ENCODE measurements at places on chromosomes 3 and 15.

- no peak for DNase-seq
Measured at GRCh38 chr3:152058856-152059255, 185.4 kb downstream of the SUCNR1 start.

DNA sequence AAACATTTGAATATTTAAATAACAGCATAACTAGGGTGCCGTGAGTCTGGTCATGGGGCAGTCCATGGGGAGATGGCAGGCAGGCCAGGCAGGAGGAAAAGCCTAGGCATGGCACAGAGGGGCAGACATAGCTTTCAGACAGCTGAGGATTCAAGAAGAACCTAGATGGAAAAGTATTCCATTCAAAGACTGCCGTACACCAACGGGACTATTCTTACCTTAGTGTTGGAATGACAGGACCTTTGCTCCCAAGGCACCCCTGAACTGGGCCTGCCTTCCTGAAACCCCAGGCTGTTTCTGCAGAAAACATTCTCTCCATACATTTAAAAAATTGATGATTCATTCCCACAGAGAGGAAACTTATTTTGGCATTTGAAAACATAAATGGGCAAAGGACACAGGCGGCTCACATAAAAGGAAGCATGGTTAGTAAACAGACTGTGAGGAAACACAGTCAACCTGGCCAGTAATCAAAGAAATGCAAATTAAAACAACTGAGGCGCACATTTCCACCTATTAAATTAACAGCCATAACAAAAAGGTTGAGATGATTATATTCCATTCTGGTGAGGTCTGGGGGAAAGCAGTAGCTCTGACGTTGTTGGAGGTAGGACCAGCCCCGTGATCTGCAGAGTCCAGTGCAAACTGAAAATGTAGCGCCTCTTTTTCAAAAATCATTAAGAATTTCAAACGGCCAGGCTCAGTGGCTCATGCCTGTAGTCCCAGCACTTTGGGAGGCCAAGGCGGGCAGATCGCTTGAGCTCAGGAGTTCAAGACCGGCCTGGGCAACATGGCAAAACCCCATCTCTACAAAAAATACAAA lies 71.3 kb upstream of the SMAD3 start:
- DNase-seq = no peak

DNA sequence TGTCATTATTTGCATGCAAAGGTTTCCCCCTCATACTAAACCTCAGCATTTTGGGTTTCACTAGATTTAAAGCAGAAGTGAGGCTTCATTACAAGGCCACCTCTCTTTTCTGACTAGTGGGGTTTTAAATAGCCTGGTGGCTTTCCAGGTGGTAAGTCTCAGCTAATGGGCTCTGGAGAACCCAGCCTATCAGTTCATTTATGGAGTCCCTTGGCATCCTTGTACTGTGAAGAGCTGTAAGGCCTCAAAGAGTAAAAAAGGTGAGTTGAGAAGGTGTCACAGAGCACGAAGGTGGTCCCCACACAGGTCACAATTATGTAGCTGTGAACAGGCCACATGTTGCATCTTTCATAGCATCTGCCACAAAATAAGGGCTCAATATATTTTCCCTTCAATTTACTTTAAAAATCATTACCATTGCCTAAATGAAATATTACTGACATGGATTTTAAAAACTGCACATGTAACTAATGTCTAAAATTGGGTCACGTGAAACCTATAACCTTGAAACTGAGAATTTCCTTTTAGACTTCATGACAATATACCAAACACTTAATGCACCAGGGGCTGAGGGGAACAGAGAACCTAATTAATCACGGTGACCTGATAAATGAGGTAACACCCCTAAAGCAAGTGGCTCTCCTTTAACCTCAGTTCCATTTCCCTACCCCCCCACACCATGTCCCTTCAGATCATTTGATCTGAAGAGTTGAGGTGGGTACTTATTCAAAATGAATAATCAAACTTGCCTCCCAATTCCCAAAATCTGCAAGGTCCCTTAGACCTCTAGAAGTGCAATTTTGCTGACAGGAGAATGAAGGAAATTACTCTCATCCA lies 1.3 kb downstream of the NGLY1 start:
- no peak for DNase-seq

DNA sequence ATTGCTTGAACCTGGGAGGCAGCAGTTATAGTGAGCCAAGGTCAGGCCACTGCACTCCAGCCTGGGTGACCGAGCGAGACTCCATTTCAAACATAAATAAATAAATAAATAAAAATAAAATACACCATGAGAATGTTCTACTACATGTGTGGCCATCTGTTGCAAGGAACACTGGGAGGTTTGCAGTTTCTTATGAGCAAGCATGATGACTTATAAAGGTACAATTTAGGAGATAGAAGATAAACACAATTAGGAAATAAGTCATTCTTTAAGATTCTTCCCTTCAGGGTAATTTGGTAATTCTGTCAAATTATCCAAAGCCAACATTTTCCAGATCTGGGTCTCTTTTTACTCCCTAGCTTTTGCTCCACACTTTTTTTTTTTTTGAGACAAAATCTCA lies 13.4 kb downstream of the HTR3C start:
- DNase-seq = peak; percentile 38

- no peak for DNase-seq
Measured at GRCh38 chr3:120198305-120198878, 86.6 kb downstream of the GPR156 start.

DNA sequence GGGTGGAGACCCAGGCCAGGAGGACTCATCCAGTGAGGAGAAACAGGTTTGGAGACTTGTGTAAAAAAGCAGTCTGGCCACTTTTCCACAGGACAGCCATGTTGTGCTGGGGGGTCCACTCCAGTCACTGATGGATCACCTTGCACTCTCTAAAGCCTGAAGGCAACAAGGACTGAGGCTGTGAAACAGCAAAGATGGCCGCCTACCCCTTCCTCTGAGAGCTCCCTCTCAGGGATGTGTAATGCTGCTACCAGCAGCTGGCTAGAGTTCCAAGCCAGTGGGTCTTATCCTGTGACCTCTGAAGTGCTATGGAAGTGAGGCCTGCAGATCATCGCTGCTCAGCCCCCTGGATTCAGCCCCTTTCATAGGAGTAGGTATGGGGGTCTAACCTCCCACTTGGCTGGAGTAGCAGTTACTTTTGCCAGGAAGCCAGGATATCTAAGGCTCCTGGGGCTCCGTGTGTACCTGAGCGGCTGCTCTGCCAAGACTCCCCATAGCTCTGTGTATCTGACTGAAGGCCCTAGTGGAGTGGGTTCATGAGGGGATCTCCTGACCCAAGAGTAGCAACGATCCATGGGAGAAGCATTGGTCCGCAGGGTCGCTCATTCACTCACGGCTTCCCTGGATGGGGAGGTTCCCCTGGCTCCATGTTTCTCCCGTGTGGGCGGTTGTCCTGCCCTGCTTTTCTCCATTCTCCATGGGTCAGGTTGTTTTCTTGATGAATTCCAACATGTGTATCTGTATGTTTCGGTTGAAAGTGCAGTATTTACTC lies 69.9 kb upstream of the TNFSF10 start:
- peak; percentile 23 for DNase-seq

DNA sequence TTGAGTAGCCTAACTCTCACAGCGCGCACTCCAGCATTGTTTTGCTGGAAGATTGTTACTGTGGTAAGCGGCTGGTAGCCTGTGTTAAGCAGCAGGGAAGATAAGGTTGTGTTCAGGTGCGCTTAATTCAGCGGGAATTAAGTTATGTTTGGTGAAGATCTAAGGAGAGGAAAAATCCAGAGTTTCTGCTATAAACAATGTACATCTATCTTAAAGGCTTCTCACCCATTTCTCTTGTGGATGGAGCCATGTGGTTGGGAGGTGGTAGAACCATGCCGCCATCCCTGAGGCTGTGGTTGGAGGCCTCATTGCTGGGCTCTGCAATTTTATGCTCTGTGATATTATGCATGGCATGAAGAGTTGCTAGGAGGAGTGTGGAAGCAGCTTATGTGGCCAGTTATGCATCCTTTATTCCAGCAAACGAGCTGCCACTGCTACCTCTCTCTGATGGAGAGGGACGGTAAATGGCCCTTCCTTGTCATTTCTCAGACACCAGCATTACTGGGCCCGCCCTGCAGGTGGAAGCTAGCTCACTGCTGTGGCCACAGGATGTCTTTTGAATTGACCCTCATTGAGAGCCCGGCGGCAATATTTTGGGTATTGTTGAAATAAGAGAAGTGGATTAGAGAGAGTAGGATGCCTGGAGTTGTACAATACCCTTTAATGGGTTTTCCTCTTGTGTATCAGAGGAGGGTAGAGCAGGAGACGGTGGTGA lies 1.3 kb downstream of the MINAR1 start:
- peak; percentile 13 for DNase-seq

GRCh38 chr15:69979783-69980182 lies 117.9 kb downstream of the TLE3 start:
- peak; percentile 32 for DNase-seq

- no peak for DNase-seq
Measured at GRCh38 chr3:40911928-40912327, 287.4 kb upstream of the CTNNB1 start.

DNA sequence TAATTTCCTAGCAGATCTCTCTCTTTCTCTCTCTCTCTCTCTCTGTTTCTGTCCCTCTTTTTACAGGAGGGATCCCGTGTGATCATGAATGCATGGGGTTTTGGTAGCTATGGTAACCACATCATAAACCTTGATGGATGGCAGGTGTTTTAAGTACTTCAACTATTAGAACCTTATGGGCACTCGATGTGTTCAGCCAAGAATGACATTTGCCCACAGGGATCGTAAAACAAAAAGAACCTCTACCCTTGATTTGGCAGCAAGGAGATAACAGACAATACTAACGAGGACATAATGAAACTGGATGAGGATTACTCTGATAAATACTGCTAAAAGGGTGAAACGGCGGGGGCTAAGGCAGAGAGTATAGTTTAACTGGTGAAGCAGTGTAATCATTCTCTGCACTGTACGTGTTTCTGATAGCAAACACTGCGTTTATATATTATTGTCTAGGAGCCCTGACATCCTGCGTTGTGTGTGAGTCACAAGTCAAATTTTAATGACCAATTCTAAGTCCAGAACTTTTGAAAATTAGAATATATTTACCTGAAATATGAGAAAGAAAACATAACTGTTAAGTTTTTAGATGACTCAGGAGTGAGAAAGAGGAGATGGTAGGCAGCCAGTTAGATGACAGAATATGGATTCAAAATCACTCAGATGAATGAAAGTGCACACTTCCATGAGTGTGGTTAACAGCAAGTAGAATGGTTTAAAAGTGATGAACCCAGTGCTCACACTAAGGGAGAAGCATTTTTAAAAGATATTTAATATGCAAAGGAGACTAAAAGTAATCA lies 80.3 kb downstream of the OTOL1 start:
- no peak for DNase-seq

DNA sequence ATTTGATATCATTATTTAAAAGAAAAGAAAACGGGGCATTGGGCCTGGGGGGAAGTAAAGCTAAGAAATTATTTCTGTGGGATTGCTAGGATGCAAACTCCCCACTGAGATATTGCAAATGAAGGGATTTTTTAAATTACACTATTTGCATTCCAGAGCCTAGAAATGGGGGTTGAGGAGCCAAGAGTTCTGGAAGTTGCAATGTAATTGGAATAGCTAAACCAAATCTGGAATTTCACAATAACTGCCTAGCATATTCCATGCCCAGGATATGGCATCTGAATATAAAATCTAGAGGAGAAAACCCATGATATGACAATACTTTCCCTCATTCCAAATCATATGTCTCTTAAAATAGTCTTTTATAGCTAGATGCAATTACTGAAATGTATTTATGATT lies 93.0 kb downstream of the CADM2 start:
- DNase-seq = no peak

DNA sequence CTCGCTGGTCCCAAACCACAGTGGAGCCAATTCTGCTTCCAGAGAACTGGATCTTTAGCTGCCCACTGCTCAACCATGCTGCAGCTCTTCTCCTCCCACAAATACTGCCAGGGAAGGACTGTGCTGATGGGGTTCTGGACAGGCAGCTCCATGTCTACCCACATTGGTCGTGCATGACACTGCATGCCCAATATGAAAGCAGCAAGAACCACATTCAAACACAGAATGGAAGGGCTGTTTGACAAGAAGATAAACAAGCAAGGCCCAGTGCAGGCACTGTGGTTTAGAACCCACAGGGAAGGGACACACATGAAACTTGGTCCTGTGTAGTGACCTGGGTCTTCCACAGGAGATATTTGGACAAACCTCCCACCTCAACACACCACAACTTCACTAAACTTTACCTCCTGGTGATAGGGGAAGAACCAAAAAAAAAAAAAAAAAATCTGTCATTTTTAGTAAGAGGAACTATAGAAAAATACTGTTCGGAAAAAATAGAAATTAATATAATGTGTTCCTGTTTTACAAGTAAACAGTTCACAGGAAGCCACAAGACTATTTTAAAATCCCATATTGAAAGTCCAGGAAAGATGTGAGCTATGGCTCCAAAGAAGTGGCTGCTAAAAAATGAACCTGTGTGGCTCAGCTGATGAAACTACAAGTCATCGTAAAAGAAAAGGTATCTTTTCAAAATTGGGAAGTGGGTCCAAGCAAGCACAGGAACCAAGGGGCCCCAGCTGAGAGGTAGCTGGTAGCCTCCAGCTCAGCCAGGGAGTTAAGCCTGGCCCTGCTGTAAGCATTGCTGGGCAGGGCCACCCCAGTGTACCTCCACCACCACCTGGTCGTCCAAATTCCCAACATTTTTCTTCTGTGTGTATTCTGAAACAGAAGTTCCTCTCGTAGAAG lies 77.7 kb upstream of the ACAN start:
- no peak for DNase-seq

- DNase-seq = no peak
Measured at GRCh38 chr15:31433091-31433490, 106.5 kb downstream of the KLF13 start.

GRCh38 chr15:90419206-90419605 lies 31.2 kb downstream of the IQGAP1 start:
- no peak for DNase-seq

DNA sequence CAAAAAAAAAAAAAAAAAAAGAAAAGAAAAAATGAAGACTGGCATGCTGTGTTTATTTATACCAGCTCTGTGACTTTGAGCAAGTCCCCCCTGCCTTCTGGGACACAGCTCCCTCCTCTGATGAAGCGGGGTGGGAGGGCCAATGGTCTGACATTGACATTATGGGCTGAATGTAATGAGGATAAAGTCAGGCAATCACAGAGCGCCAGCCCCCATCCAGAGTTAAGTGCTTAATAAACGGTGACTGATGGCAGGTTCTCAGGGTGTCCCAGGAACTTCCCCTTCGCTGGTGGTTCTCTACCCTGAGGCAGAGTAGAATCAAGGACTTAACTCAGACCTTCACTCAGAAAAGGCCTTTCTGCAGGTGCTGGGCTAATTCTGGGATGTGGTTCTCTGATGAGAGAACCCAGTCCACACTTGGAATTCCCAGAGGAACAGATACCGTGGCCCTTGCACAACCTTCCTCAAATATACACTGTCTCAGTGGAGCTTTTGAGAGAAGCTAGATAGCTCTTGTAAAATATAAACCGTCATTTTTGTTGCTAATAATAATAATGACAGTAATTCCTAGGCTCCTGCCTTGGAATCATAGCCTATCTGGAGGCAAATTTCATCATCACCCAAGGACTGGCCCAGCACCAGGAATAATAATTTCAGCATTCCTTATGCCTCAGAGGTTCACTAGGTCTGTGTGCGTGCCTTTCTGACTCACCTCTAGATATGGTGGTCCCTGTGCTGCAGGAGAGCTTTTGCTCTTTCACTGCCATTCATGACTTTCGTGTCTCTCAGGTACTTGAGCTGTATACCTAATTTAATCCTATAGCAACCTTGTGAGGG lies 115.8 kb downstream of the RPLP1 start:
- DNase-seq = peak; percentile 67
